ENCODE measurements at places on chromosomes 4 and X. TPM values are rescaled to one million over a fixed set of nuclear protein-coding genes. Genes with fewer than 3 reads are reported as not detected.

- DNase-seq, result no peak
- H3K27me3 ChIP-seq, result no peaks in the 10 kb centered on the region
- H3K4me1 ChIP-seq, result no peaks in the 10 kb centered on the region
- H3K4me3 ChIP-seq, result no peak overlapping the region
- no peaks in the 10 kb centered on the region for H3K36me3 ChIP-seq
These were observed 15.3 kb downstream of the RTL3 start for GRCh38 chrX:78643874-78644273.

GRCh38 chr4:140242357-140243277 lies 88.6 kb upstream of the MAML3 start:
- H3K36me3 ChIP-seq, result no peaks in the 10 kb centered on the region
- H3K27me3 ChIP-seq, result no peaks in the 10 kb centered on the region
- H3K4me3 ChIP-seq, result no peak overlapping the region

GRCh38 chr4:145829629-145830395 lies 108.8 kb downstream of the ZNF827 start:
- no peak overlapping the region for H3K4me3 ChIP-seq
- H3K27ac ChIP-seq, result peak overlapping the region; percentile 67
- peaks cover 17% of the 10 kb centered on the region for H3K4me1 ChIP-seq
- peaks cover 44% of the 10 kb centered on the region for H3K36me3 ChIP-seq
- H3K27me3 ChIP-seq, result no peaks in the 10 kb centered on the region

SPANXD gene
- total RNA-seq, result 0.82 TPM

DNA sequence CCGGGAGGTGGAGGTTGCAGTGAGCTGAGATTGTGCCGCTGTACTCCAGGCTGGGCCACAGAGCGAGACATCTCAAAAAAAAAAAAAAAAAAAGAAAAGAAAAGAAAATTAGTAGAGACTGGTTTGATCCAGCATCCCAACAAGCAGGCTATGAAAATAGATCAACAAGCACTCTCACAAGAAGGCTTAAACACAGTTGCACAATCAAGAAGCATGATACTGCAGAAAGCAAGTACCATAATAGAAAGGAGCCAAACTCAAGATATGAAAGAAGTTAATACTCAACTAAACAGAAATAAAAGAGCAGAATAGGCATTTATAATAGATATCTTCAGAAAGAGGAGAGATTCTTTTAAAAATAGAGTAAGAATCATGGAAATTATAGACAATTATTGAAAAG lies 10.6 kb downstream of the TLR6 start:
- no peak for DNase-seq
- no peaks in the 10 kb centered on the region for H3K4me1 ChIP-seq
- no peak overlapping the region for H3K27ac ChIP-seq
- no peak overlapping the region for H3K4me3 ChIP-seq
- no peaks in the 10 kb centered on the region for H3K36me3 ChIP-seq
- H3K27me3 ChIP-seq, result no peaks in the 10 kb centered on the region

DNA sequence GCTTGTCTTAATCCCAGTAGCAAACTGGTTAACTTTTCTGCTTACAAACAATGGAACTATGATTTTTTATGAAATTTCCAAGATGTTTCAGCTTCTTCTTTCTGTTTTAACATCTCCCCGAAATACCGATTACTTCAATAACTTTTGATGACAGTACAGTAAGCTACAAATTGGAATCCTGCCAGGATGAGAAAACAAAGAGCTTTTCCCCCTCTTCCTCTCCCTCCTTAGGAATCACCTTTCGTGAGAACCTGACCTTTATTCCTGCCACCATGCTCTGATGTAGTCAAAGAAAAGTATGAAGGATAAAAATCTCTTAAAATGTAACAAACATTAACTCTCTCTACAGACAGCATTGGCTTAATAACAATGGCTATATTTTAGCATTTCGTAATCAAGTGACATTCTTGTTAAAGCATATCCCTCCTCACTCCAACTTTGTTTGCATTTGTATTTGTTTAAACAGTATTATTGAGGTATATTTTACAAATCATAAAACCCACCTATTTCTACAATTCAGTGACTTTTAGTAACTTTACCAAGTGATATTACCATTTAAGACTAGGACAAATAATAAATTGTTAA lies 148.7 kb upstream of the NAP1L5 start:
- no peaks in the 10 kb centered on the region for H3K27me3 ChIP-seq
- H3K27ac ChIP-seq, result peak overlapping the region; percentile 93
- peaks cover 38% of the 10 kb centered on the region for H3K4me1 ChIP-seq
- H3K36me3 ChIP-seq, result peaks cover 14% of the 10 kb centered on the region
- H3K4me3 ChIP-seq, result peak overlapping the region; percentile 28

DNA sequence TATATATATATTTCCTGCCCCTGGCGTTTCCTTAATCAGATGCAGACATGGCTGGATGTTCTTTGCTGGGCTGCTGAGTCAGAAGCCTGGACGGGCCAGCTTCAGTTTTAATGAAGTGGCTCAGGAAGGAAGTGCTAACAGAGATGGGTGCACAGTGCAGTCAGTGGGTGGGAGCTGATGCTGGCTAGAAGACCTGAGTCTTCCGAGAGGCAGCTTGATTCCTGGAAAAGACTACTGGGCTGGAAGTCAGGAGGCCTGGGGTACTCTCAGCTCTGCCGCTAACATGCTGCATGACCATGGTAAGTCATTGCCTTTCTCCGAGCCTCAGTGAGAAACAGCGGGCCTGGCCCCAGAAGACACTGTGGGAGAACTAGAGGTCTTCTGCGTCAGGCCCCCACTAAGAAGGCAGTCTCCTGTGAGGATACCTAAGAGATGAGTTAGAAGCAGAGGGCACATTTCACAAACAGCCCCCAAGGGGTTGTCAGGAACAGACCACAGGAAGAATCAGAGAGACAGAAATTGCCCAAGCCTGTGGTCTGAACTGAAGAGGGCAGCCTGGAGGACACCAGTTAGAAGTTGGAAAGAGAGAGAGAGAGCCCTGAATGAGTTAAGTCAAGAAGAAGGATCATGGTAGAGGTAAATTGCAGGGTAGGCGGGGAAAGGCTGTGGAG lies 8.3 kb upstream of the CD40LG start:
- peaks cover 3% of the 10 kb centered on the region for H3K27me3 ChIP-seq
- no peak overlapping the region for H3K4me3 ChIP-seq
- DNase-seq, result no peak
- no peak overlapping the region for H3K27ac ChIP-seq
- no peaks in the 10 kb centered on the region for H3K36me3 ChIP-seq
- H3K4me1 ChIP-seq, result peaks cover 3% of the 10 kb centered on the region

DNA sequence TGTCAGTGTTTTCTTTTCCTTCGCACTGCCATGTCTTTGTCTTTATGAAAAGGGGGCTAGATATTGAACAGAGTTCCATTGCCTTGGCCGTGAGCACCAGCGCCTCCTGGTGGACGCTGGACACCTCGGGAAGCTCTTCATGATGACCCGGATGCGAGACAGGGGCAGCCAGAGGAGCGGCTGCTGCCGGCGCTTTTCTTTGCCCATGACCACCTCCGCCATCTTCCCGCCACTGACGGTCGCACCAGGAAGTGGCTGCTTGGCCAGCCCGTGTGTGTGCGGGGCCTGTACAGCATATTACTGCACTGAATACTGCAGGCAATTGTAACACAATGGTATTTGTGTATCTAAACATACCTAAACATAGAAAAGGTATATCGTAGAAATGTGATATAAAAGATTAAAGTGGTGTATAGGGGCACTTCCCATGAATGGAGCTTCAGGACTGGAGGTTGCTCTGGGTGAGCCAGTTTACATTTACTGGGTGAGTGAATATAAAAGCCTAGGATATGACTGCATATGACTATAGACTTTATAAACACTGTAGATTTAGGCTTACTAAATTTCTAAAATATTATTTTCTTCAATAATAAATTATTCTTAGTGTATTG lies 15.8 kb upstream of the GRIA2 start:
- DNase-seq, result no peak
- H3K36me3 ChIP-seq, result no peaks in the 10 kb centered on the region
- H3K27ac ChIP-seq, result no peak overlapping the region
- peaks cover 2% of the 10 kb centered on the region for H3K4me1 ChIP-seq
- peaks cover 3% of the 10 kb centered on the region for H3K27me3 ChIP-seq

ATP2B3 gene
- 0.83 TPM for total RNA-seq

ASIC5 gene
- total RNA-seq, result not detected

GRCh38 chr4:61320154-61320553 lies 120.0 kb downstream of the ADGRL3 start:
- no peaks in the 10 kb centered on the region for H3K27me3 ChIP-seq
- peak overlapping the region; percentile 31 for H3K27ac ChIP-seq
- DNase-seq, result no peak
- no peak overlapping the region for H3K4me3 ChIP-seq
